Kidney (tissue), 22 donors: ENCODE measurements at places on chromosomes 1 and 21. TPM values are rescaled to one million over a fixed set of nuclear protein-coding genes. Genes with fewer than 3 reads are reported as not detected.

OR2T34 gene
- not detected for total RNA-seq

LCE1B gene
- not detected for total RNA-seq

GBP1 gene
- total RNA-seq = 17.9 TPM

DNA sequence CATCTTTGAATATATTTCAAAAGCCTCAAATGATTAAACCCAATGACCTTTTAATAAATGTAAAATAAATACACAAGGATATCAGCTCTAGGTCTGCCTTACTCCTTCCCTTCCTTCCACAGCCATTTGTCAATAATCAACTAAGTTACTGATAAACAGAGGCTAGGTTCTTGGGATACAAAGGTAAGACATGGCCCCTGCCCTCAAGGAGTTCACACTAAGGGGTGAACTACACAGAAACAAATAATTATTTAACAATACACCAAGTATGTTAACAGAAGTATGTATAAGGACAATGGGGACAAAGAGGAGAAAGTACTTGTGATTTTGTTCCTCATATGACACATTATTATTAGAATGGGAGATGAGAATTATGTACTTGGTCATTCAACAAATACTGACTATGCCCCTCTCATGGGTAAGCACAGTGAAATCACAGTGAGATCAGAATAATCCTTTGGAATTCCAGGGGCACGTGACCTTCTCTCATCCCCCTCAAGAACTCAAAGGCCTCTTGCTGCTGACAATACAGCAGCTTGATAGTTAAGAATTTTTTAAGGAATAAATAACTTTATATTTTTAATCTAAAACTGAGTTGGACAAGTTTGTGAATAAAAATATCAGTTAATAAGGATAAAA lies 40.2 kb downstream of the ATP1B1 start:
- no peak for DNase-seq

GRCh38 chr1:23194119-23194984 lies 22.9 kb downstream of the HTR1D start:
- DNase-seq = no peak

ACTN2 gene
- total RNA-seq = 0.60 TPM

- DNase-seq = no peak
These were observed 14.7 kb downstream of the AMPD2 start for GRCh38 chr1:109634292-109634691.

- no peak for DNase-seq
These were observed 2.6 kb downstream of the NAXE start for GRCh38 chr1:156594190-156594589.

GRCh38 chr1:2951856-2952255 lies 69.4 kb upstream of the ACTRT2 start:
- peak; percentile 27 for DNase-seq

GRCh38 chr21:43626390-43626789 lies 32.9 kb downstream of the HSF2BP start:
- DNase-seq = no peak

SPATA45 gene
- total RNA-seq = 0.57 TPM

- DNase-seq = no peak
These were observed 453 bp downstream of the CDKN2C start for GRCh38 chr1:50970509-50970887.

DNA sequence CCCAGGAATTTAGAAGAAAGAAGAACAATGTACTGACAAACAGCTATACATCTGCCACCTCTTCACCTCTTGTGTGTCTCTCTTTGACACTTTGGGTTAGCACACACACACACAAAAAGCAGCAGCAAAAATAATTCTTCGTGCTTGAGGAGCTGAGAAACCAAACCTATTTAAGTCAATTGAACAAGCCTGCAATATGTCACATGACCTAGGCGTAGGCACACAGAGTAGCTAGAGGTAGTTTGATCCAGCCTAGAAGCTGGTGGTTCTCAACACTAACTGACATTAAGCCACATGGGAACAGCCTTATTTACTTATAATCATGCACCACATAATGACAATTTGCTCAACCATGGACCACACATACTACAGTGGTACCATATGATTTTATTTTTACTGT lies 32.3 kb downstream of the RRAGC start:
- no peak for DNase-seq

DNA sequence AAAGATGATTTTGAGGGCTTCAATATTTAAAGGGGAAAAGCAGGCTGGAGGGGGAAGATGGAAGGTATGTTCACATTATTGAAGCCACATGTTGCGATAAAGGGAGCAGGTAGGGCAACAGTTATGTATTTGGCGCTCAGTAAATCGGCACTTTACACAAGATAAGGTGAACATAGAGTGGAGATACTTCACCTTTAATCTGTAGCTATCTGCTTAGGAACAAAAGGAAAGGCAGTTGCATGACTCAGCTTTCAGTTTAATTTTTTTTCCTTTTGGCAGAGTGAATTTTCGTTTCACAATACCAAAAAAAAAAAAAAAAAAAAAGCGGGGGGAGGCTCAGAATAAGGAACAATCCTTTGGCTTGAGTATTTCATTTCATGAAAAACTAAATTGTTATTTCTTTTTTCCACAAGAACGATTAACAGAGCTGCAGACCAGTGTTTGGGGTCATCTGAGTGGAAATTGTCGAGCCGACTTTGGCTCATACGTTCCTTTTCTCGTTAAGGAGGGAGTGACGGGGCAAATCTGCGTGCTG lies 1.1 kb upstream of the COQ8A start:
- no peak for DNase-seq

DNA sequence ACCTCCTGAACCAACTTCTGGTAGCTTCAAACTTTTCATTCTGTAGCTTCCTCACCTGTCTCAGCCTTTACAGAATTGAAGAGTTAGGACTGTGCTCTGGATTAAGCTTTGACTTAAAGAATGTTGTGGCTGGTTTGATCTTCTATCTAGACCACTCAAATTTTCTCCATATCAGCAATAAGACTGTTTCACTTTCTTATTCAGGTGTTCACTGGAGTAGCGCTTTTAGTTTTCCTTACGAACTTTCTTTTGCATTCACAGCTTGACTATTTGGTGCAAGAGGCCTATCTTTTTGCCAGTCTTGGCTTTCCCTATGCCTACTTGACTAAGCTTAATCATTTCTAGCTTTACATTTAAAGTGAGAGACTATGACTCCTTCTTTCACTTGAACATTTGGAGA lies 31.5 kb downstream of the FGGY start:
- no peak for DNase-seq

- DNase-seq = no peak
These were observed 112.6 kb downstream of the LRIG2 start for GRCh38 chr1:113185463-113186104.

A3GALT2 gene
- total RNA-seq = not detected
